Cortex of kidney (tissue), 1 donor: ENCODE measurements at places on chromosomes 7 and 10.

DNA sequence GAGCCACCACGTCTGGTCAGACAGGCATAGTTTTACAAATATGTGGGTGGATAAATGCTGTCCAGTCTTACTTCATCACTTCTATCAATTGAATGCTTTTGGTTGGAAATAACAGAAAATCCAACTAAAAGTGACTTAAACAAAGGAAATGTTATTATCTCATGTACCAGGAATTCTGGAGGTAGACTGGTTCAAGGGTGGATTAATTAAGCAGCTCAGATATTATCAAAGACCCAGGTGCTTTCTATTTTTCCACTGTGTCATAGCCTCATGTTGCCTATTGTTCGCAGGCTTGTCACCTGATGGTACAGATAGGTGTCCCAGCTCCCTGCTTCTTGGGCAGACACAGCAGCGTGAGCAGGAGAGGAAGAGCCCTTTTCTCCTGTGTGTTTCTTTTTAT lies 156.1 kb upstream of the CTBP2 start:
- DNase-seq = no peak

DNA sequence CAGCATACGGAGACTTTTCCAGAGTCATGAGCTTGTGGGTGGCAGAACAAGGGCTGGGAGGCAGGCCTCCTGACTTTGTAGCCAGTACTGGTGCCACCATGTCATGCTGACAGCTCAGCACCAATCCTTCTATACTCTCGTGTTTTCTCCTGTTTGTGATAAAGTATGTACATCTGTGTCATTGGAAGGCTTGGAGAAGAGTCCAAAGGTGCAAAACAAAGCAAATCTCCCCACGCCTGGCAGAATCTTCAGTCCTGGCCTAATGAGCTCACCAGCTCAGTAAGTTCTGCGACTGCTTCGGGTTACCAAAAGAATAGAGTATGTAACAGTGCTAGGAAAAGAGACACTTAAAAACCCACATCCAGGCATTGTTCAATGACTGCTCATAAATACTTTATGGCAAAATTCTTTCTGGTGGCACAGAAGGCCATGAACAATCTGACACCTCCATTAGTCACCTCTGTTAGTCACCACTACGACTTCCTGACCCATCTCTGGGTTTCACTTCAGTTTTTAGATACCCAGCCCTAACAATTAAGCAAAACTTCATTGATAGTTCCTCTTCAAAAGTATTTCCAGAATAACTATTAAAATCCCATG lies 24.5 kb downstream of the STEAP1 start:
- DNase-seq = no peak

DNA sequence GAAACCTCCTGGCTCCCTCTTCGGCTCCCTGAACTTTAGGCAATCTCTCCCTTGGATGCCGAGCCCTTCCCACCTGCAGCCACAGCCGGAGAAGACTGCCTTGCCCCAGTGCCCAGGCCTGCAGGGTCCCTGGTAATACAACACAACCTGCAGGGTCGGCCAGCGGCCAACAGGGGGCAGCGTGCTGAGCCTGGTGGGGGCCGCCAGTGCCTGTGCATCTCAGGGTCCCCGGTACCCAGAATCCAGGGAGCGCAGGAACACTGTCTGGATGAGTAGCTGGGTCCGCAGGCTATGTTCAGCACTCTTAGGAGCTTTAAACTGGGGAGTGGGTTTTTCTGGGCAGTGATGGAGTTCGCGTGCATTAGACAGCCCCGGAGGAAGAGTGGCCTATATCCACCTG lies 17.5 kb upstream of the C10orf71 start:
- DNase-seq = no peak

GRCh38 chr7:72267291-72267800 lies 144.8 kb downstream of the CALN1 start:
- no peak for DNase-seq

- no peak for DNase-seq
Observed at GRCh38 chr7:116560021-116560970, 35.5 kb downstream of the CAV1 start.

DNA sequence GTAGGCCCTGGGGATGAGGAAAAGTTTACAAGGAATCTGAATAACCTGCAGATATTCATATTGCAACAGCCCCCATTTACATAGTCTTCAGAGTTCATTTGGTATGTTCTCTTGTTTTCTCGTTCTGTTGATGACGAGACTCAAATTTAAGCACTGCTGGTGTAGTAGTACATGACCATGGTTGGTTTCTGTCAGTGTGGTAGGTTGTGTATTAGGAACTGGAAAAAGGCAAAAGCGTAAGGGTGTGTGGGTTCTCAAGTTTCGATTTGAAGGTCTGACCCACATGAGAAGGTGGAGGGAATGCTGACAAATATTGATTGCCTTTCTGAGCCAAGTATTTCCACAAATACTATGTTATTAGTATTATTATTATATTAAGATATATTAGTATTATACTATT lies 151.7 kb downstream of the AUTS2 start:
- no peak for DNase-seq

GRCh38 chr10:71094712-71095390 lies 117.5 kb upstream of the UNC5B start:
- DNase-seq = no peak

- no peak for DNase-seq
Observed at GRCh38 chr7:18524248-18524647, 28.7 kb downstream of the HDAC9 start.

DNA sequence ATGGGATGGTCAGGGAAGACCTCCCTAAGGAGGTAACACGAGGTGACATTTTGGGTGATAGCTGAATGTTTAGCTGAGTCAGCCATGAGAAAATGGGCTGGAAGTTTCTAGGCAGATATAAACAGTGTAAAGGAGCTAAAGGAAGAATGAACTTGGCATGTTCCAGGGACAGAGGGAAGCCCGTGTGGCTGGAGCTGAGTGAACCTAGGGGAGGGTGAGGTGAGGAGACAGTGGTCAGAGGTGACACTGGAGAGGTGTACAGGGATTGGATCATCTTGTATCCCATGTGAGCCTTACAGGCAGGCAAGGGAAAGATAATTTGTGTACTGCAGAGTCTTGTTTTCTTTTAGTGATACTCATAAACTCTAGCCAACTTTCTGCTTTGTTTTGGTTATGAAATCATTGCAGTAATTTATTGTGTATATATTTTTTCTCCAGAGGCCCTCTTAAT lies 1.8 kb downstream of the STARD3NL start:
- no peak for DNase-seq

GRCh38 chr7:120988591-120989256 lies at the start of gene CPED1:
Gene CPED1, plus strand, starts transcription at chr7:120988711. Its CDS starts 911 bp downstream, at chr7:120989622.
- no peak for DNase-seq
